ENCODE measurements at places on chromosomes 6 and 20.

DNA sequence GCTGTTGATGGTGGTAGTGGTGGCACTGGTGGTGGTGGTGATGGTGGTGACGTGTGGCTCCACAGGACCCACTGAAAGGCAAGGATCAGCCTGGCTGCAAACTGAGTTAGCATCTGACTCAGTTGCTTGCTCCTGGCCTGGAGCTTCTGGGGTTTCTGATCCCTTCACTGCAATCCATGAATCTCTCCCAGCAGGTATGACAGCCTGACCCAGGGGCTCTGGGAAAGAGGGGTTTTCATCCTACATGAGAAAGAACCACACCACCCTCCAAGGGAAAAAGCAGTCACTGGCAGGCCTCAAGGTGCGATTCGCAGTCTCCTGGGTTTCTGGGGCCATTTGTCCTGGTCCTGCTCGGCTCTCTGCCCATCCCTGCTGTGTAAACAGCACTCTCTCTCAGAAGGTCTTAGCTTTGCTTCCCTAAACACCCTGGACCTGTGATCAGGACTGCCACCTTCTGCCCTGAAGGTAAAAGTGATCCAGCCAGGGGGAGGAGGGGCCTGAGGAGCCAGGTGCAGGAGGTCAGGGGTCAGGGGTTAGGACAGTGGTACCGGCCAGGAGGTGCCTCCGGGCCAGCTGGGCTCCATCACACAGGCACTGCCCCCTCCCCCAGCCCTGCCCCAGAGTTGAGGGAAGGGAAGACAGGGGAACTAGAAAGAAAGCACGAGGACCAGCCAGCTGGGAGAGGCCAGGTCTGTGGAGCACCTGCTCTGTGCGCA, 152.0 kb downstream of the BMP7 start:
- DNase-seq, result no peak

- peak; percentile 9 for DNase-seq
Measured at GRCh38 chr6:108113557-108114519, 39.3 kb upstream of the OSTM1 start.

DNA sequence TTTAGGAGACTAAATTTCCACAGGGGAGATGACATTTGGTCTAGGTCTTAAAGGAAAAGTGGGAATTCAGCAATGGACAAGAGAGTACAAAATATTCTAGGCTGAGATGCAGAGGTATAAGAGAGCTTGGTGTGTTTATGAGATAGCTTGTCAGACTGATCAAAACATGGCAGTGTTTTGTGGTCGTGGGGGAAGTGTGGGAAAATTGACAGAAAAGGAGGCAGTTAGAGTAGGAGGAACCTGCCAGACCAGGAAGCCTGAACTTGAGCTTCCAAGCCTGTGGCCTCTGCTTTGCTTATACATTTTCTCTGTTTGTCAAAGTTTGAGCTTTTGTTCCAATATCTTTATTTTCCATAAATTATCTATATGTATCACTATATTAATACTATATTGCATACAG, 69.5 kb upstream of the MAP3K7 start:
- no peak for DNase-seq

GRCh38 chr6:5747379-5747778, 259.3 kb downstream of the NRN1 start:
- DNase-seq, result no peak

DNA sequence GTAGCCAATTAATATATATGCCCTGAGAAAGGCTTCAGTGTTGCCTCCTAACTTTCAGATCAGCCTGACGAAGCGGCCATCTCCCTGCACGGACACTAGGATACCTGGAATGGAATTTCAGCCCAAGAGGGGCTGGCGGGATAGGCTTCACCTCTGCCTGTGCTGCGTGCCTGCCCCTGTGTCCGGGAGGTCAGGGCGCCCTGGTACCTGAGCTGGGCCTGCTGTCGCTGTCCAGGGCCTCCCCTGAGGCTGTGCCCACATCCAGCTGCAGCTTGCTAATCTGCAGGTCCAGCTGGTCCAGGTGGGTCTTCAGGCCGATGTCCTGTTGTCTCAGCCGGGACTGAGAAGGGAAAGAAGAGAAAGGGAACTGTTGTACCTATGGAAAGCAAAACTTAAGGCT, 8.6 kb downstream of the DACT2 start:
- DNase-seq, result no peak

DNA sequence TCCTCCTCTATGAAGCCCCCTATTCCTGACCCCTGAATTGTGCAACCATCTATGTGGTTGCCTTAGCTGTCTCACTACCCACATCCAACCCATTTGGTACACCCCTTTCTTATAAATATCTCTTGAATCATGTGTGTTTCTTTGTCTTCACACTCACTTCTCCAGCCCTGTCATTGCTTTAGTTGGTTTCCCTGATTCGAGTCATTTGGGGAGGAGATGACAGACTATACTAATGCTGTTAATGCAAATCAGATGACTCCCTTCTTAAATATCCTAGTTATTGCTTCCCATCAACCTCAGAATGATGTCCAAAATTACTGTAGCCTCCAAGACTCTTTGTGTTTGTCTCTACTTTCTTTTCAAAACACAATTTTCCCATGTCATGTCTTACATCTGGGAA, 23.0 kb downstream of the SLC35D3 start:
- DNase-seq, result no peak

- no peak for DNase-seq
Measured at GRCh38 chr20:44517454-44517853, 4.4 kb downstream of the SERINC3 start.

DNA sequence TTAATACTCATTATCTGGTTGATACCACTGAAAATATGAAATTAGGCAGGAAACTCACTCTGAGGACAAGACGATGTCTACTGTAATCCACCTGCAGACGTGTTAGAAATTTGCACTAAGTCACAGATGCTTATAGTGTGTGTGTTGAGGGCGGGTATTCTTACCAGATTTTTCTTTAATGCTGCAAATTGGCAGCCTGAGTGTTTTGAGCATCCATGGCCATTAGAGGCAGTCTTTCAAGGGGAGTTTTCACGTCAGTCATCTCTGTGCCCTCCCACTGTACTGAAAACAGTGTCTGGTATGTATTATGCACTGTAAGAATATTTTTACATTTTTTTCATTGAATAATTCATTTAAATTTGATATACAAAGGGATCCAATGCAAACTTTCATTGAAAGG, 266.5 kb upstream of the QKI start:
- no peak for DNase-seq

DNA sequence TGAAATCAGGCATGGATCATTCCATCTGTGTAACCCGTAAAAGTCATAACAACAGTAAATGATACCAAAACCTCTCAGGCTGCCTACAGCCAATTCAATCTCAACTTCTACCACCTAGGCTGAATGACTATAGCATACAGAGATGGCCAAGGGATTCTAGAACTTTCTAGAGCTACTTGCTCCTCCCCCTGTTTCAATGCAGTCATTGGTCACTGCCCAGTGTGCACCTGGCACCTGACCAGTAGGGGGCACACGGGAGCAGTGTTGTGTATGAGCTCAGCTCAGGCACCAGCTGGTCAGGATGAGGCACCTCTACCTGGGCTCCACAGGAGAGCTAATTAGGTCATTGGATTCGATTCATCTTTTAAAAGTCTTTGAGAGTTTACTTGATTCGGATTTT, 86.2 kb downstream of the PLEKHG1 start:
- no peak for DNase-seq

- DNase-seq, result no peak
Measured at GRCh38 chr6:112835078-112835477, 487.9 kb downstream of the RFPL4B start.

DNA sequence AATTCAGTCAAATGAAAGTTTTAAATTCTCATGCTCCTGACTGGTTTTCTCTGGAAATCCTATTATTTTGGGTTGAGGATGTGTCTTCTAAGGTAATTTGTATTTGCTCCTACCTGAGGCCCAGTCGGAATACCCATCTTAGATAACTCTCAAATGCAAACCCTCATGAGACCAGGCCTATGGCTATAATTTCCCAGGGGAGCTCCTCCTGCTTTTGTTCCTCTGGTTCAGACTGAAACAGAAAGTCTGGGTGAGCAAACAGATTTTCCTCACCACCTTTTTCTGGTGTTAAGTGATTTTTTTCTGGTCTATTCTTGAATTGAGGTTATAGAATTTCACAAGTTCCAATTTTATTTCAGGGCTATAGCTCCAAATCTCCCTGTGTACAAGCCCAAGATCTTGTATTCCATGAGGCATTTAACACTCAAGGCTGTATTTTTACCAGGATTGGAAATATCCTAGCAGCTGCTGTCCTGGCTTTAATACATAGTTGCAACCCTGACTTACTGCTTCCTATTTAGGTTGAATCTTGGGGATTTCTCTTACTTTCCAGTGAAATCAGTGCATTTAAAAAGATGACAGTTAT, 169.1 kb upstream of the PTCHD4 start:
- no peak for DNase-seq

GRCh38 chr6:38651121-38651784, 11.5 kb upstream of the BTBD9 start:
- DNase-seq, result no peak

GRCh38 chr6:148431413-148431812, 88.8 kb downstream of the SASH1 start:
- no peak for DNase-seq

DNA sequence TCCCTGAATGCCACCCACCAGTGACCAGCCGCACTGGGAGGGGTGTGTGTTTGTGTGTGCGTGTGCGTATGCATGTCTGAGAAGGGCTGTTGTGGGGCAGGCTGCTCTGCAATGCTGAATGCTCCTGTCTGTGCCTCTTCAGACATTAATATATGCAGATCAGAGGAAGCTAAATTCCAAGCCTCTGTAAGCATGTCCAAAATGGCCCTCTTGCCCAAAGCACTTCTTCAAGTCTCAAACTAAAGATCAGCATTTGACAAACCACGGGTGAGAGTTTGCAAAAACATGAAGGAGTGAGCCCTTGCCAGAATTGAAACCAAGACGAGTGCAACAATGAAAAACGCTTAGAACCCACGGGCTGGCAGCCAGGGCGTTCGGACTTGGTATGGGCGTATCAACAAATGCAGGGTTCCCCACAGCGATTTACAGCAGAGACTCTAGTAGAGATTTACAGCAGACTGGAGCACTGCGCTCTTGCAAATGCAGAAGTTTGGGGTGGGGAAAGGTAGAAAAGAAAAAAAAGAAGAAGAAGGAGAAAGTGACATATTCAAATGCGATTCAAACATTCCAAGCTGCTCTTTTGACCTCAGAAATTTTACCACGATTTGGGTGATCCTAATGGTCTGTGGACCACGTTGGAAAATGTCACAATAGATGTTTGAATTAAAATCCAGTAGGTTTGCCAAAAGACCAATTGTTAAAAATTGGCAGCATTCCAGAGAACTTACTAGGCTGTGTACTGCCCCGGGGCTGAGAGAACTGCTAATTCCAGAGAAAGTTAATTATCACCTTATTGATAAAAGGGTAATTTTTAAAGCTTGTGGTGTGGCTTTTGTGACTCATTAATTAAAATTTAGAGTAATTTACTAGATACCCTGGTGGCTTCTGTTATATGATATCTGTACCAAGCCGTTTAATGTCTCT, 3.5 kb downstream of the SCML4 start:
- peak; percentile 48 for DNase-seq

DNA sequence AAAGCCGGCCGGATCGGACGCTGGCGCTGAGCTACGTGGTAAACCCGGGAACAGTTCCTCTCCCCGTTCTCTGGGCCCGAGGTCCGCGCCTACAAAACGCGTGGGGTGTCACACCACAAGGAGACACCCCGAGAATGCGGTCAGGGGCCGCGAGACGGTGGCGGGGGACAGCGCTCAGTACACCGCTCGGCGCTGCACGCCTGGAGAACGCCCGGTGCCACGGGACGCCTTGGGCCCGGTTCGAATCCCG, 670 bp downstream of the NCOA5 start:
- DNase-seq, result no peak

DNA sequence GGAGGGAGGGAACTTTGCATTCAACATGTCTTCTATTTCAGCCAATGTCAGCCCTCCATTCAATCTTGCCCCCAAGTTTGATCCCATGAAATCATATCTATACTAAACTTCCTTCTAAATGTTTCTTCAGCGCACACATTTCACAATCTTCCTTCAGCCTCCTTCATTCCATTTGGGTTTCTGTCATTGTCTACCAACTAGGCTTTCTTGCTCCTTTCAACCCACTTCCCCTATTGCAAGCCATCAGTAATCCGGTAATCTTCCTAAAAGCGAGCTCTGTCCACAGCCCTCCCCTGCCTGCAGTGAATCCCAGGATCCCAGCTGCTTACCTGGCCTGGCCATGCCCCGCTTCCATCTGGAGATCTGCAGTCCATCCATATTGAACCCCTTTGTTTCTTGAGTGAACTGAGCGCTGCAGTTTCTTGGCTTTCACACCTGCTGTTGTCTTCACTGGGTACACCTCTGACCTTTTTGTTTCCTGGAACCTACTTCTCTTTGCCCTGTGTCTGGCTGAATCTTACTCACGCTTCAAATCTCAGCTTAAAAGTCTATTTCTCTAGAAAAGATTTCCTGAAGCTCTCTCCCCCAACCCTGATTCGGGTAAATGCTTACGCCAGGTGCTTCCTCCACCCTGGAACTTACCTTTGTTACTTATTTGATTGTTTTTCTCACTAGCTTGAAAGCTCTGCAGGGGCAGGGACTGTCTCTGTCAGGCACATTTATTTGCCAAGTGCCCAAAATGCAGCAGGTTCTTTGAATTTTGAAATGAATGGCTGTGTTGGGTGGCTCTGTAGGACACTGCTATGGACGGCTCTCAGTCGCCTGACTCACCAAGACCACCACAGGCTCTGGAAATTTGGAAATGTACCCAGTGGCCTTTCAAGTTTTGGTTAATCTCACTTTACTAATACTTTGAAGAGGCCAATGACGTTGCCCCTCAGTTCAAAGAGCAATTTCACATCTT, 50.3 kb downstream of the ADTRP start:
- DNase-seq, result no peak

DNA sequence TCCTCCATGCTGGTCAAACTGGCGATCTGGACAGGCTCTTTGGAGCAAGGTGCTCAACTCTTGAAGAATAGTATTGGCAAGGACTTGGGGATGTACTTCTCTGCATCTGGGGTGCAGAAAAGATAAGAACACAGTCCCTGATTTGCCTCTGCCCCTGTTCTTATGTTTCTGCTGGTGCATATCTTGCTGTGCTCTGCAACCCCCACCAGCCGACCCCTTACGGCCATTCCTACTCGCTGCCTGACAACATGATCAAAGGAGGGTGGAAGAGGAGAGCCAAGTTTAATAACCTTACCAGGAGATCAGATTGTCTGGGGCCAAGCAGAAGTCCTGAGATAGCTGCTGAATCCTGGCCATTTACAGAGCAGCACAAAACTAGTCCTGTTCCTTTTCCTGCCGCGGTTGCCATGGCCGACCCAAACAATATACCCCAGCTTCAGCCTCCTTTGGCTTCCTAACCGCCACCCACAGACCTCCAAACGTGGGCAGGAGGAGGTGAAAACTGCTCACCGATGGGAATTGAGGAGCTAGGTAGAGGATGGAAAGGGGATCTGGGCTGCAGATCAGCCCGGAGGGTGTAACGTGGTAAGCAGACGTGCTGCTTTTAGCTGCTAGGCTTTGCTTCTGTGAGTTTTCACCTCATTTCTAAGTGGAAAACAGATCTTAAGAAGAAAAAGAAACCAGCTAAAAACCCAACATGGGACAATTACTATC, 60.9 kb downstream of the ATXN1 start:
- no peak for DNase-seq

DNA sequence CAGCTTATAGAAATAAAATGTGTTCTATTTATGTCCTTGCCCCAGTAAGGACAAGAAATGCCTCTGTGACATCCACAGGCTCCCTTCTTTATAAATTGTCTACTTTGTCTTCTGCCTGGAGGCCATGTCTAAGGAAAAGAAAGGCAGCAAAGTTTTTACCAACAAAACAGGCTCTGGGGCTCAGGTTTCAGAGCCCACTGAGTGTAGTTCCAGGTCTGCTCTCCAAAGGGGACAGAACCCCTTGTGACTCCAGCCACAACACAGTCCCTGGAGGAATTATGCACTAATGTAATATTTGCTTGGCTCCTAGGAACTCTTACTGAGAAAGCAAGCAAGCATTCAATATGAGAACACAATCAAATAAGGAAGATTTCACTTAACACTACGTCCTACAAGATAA, 80.1 kb downstream of the PAK5 start:
- DNase-seq, result no peak

All from DMS79 (cell line).